ENCODE measurements at places on chromosomes 6 and 20.

GRCh38 chr20:40997116-40997515, 31.5 kb upstream of the TOP1 start:
- DNase-seq = no peak

GRCh38 chr20:2124564-2125213, 23.1 kb downstream of the STK35 start:
- DNase-seq = no peak

- DNase-seq = peak; percentile 49
Observed at GRCh38 chr6:136772685-136773472, 19.4 kb downstream of the MAP3K5 start.

GRCh38 chr6:135393289-135393688, 104.3 kb downstream of the AHI1 start:
- no peak for DNase-seq

GRCh38 chr6:37182736-37183590, 13.0 kb downstream of the PIM1 start:
- no peak for DNase-seq

- no peak for DNase-seq
Observed at GRCh38 chr6:39555136-39555535, 170.1 kb downstream of the KIF6 start.

DNA sequence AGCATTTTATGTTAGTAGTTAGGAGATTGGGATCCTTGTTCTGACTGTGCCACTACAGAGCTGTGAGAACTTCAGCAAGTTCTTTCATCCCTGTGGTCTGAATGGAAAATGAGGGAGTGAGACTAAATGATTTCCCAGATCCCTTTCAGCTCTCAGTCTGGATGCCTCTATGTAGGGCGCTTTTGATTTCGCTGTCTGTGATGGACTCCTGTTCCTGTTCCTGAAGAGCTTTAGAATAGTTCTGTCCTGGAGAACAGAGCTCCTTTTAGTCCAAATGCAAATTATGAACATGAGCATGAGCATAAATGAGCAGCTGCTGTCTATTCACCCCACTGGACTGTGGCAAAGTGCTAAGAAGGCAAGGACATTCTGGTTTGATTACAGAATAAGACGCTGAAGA, 61.4 kb upstream of the NT5E start:
- no peak for DNase-seq

DNA sequence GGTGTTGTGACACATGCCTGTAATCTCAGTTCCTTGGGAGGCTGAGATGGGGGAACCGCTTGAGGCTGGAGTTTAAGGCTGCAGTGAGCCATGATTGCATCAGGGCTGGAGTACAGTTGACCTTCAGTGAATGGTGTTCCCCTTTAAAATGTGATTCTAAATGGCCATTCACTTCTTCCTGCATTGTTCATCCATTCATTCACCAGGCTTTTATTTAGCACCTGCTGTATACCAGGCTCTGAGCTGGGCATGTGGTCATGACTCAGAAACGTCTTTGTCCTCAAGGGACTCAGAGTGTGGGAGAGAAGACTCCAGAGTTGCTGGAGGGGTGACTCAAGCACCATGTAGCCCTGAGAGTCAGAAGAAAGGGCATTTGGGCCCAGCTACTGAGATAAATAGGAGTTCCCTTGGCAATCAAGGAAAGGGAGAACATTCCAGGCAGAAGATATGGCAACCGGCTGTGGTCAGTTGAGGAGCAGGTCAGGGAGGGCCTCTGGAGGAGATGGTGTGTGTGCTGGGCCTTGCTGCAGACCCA, 101.1 kb downstream of the DLGAP4 start:
- DNase-seq = no peak

DNA sequence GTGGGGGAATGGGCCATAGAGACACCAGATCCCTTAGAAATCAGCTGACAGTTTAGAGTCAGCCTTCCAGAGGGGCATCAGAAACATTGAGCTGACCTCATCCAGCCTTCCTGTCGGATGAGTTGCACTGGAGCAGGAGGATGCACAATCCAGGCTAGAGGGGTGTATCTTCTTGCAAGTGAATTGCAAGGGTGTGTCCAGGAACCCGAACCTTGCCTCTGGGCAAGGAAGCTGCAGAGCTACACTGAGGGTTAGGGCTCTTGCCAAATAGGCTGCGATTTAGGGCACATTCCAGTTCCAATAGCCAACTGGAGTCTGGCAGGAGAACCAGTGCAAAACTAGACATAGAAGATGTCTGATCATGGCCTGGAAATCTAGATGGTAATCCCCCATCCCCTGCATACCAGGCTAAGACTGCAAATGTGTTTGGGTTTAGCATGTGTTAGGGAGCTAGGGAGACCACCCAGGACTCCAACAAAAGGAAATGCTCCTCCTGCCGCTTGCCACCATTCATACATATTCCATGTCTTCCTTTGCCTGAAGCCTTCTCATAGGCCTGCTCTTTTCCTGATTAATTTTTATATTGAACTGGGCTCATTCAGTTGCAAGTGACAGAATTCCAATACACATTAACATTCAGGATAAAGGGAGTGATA, 6.3 kb upstream of the UTRN start:
- DNase-seq = no peak

DNA sequence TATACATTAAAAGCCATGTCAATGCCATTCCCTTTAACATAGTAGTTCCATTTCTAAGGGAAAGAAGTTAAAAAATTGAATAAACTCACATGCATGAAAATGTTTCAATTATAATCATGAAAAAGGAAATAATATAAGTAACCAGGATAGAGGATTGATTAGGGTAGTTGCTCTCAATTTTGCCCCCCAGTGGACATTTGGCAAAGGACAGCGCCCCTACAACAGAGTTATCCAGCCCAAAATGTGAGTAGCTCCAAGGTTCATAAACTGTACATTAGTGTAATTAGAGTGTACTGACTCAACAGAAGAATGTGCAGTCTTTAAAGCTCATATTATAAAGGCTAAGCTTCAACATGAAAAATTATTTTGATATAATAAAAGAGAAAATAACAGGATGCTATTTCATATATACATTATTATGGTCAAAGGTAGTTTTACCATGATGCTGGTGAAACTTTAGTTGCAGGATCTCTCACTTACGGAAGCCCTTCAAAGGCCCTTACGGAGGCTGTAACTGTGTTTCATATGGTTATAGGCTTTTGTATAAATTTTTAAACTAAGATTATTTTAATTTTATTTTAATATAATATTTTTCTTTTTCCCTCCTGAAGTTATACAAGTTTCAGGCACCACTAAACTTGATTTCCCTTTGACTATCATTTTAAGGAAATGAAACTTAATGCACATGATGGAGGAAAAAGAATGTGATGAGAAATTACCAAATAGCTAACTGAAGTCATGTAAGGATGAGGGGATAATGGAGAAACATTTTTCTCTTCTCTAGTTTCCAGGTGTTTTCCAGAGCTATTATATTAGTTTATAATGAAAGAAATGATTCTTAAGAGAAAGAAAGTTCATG, 403.6 kb downstream of the PLCB1 start:
- DNase-seq = no peak
